ENCODE measurements at places on chromosomes 4 and X.

- no peak for DNase-seq
Observed at GRCh38 chrX:71542411-71542810, 9.5 kb downstream of the OGT start.

- DNase-seq = no peak
Observed at GRCh38 chr4:153822316-153822715, 33.4 kb upstream of the SFRP2 start.

DNA sequence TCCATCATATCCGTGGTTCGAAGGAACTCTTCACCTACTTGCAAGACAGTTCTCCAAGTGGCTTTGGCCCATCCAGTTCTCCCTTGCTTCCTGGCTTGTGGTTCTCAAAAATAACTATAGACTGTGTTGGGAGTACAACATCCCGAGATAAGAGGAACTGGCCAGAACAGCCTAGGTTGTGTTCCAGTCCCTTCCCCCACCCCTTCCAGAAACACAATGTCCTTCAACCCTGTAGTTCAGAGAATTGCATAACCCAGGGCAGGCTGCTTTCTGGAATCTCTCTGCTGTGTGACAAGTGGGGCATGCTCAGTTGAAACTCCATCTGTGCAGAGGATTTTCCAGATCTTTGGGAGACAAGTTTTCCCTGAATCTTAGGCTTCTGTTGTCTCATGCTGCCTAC lies 206.5 kb downstream of the PCDH10 start:
- DNase-seq = no peak

- DNase-seq = no peak
Observed at GRCh38 chr4:118772081-118772766, 63.7 kb downstream of the SEC24D start.

- no peak for DNase-seq
Observed at GRCh38 chr4:7831330-7831729, 108.3 kb downstream of the AFAP1 start.

DNA sequence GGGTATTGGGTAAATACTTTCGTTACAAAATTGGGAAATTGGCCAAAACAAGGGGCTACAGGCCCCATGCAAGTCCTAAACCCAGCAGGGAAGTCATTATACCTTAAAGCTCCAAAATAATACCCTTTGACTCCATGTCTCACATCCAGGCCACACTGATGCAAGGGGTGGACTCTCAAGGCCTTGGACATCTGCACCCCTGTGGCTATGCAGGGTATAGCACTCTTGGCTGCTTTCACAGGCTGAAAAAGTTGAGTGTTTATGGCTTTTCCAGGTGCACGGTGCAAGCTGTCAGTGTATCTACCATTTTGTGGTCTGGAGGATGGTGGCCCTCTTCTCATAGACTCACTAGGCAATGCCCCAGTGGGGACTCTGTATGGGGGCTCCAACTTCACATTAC lies 326.5 kb downstream of the TEX13C start:
- no peak for DNase-seq

DNA sequence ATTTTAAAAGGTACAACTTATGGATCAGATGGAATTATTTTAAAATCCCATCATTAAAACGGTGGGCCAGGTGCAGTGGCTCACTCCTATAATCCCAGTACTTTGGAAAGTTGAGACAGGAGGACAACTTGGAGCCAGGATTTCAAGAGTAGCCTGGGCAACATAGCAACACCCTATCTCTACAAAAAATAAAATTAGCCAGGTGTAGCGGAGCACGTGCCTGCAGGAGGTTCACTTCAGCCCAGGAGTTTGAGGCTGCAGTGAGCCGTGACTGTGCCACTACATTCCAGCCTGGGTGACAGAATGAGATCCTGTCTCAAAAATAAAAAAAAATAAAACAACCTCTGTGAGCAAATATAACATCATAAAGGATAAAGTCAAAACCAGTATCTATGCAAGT lies 11.4 kb downstream of the ADH5 start:
- no peak for DNase-seq

GRCh38 chrX:119008110-119008744 lies 33.8 kb downstream of the LONRF3 start:
- peak; percentile 5 for DNase-seq

DNA sequence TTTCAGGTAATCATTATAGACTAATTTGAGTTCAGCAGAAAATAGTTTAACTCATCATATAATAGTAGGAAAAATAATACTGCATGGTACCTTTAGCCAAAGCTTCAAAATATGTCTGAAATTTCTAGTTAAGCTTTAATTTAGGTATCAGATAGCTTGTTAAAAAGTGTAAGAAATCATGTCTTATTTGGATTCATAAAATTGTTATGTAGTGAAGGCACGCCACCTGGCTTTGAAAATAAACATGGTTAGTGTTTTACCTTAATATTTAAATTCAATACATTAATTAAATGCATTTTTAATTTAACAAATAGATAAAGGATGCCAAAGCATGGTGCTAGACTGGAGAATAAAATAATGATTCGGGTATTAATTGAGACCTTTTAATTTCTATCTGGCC lies 211.4 kb downstream of the FSTL5 start:
- DNase-seq = no peak

DNA sequence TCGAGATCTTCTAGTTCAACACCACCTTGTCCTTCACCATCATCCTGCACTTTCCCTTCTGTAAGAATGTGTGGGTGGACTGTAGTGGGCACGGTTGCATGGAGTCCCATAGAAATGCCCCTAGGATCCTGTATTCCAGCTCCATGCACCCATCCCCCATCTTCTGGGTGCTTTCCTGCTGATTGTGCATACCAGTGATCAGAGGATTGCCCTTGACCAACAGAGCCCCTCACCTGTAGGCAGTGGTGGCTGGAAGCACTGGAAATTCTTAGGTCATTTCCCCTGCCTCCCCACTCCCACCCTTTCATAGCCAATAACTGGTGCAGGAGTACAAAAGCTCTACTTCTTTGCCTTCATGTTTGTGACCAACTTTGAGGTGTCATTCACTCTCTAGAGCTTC lies 213.4 kb upstream of the ARSJ start:
- DNase-seq = no peak

DNA sequence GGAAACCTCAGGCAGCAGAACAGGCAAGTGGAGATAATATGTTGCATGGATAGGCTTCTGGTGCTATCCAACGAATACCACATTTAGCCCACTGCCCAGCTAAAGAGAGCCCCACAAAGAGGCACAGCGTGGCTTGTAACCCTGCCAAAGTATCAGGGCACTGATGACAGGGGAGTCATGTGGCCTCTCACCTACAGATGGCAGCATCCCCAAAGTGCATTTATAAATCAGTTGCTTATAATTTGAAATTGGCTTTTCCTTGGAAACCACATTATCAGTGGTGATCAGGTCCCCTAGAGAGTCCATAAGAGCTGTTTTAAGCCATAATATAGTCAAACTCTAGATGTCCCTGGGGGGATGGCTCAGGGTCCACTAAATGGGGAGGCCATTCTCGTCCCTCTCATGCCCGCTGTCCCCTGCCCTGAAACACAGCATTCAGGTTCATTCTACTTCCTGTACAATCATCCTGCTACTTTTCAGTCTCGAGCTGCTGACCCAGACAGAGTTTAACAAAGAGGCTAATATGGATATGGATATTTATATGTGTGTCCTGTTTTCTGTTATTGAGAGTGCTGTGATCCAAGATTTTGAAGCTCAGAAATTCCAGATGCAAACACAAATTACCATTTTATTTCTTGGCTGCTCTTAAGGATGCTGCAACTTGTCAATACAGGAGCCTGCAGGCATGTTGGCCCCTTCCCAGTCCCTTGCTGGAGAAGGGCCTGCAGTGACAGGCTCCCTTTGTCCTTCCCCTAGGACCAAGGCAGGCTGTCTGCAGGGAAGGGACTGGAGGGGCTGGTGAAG lies 28.5 kb downstream of the SRPX start:
- no peak for DNase-seq

DNA sequence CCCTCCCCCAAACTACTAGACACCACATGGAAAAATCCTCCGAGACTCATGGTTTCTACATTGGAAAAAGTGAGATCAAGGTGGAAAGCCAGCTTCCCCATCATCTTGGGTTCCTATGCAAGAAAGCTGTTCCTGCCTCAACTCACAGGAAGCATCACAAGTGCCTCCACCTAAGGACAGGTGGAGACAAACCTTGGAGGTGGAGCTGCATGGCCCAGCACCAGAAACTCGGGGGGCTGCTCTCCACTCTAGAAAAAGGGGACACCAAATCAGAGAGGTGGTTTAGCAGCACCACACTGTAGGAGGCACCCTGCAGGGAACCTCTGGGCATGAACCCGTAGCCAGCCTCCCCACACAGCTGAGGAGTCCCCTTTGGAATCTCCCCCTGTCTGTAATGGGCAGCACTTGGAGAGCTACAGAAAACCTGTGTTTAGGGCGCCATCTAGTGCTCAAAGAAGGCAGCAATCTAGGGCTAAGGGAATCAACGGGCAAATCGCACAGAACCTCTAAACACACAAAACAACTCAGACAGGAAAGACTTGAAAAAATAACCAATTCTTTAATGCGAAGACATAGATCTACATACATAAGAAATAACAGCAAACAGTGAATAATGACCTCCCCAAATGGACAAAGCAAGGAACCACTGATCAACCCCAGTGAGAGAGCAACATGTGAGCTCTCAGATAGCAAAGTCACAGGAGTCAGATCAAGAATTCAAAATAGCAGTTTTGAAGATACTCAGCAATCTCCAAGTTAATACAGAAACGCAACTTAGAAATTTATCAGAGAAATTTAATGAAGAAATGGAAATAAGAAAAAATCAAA lies 37.0 kb upstream of the ZBTB33 start:
- peak; percentile 41 for DNase-seq

GRCh38 chrX:132636080-132636479 lies 147.2 kb upstream of the MBNL3 start:
- DNase-seq = no peak

GRCh38 chr4:77911842-77912450 lies 49.3 kb downstream of the MRPL1 start:
- DNase-seq = no peak

DNA sequence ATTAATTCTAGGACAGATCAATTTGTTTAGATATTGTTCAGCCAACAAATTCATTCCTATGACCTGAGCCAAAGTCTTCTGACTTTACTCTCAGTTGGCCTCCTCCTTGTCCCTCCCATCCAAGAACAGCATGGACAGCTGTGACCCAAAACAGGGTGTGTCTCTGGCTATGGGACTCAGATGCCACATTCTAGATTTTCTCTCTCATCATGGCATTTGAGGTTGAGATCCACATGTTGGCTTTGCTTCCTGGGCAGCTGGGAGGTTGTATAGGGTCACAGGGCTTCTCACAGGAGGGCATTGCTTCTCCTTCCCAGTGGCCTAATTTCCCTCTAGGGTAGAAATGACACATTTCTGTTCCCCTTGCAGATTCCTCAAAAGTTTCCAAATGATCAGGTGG lies 22.6 kb upstream of the EGF start:
- DNase-seq = no peak

DNA sequence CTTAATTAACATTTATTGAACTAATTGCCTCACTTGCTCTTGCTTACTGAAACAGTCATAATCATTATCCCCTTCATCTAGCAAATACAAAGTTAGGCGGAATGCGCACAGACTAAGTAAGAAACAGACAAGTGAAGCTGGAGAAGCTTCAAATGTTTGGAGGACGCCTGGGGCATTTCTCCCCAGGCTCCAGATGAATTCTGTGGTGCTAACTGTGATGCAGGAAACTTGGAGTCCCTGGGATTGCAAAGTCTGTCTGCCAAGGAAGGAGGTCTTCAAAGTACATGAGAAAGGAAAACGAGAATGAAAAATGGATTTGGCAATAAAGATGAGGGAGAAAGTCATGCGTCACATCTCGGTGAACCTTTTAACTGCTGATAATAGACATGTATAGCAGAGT lies 23.6 kb upstream of the MFAP3L start:
- DNase-seq = no peak

DNA sequence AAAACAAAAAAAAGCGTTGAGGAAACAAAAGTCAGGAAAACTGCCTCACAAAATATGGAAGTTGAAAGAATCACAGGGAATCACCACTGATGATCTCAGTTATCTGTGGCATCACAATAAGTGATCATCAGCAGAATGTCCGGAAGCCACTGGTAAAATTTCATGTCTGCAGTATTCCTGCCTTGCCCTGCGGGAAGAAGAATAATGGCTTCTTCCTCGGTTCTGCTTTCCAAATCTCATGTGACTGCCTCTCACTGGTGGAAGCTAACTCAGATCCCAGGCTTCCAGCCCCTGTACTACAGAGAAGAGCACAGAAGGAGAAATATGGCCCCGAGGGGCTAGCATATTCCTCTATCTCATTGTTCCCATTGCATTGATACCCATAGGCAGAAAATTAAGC lies 12.7 kb upstream of the ZNF330 start:
- DNase-seq = no peak

DNA sequence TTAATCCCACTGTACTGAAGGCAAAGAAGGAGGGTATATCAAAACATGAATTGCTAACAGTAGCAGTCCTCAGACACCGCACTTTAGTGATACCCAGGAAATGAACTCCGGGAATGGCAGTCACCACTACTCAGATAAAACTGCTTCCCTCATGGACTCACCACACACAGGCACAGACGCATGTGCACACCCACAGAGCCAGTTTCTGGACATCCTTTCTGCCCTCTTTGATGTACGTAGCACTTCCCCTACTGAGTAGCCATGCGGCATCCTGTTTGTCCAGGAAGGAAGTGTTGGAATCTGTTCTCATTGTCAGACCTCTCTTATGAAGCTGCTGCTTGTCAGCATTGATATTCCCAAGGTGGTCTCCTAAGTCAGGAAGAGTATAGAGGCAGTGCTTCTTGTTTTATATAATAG lies 95.7 kb downstream of the DCLK2 start:
- no peak for DNase-seq

GRCh38 chr4:40656201-40656863 lies 26.7 kb upstream of the RBM47 start:
- no peak for DNase-seq

GRCh38 chrX:103073467-103073866 lies 9.5 kb upstream of the BEX1 start:
- no peak for DNase-seq
